WERI-Rb-1 (cell line): ENCODE measurements at places on chromosomes 6 and 20.
A peak's percentile ranks its signal among the peaks of the same experiment; 100 is the strongest.

GRCh38 chr6:162615016-162615705 lies 112.4 kb downstream of the PRKN start:
- DNase-seq, result no peak

DNA sequence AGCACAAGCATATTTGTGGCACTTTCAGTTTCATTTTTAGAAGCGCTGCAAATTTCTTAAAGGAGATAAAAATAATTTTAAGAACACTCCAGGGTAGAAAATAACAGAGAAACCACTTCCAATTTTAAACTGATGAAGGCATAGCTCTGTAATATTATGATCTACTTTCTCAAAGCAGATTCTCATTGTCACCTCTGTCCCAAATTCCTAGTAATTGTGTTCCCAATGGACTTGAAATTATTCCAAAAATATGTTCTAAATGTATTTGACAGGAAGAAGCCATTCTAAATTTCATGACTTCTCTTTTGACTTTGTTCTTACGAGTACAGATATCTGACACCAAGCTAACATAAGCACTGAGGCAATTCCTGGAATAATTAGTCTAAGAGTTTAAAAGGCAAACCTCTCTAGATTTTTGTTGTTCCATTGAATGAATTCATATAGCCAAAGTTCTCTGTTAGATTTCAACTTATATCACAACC lies 140.2 kb upstream of the CARMIL1 start:
- DNase-seq, result no peak

DNA sequence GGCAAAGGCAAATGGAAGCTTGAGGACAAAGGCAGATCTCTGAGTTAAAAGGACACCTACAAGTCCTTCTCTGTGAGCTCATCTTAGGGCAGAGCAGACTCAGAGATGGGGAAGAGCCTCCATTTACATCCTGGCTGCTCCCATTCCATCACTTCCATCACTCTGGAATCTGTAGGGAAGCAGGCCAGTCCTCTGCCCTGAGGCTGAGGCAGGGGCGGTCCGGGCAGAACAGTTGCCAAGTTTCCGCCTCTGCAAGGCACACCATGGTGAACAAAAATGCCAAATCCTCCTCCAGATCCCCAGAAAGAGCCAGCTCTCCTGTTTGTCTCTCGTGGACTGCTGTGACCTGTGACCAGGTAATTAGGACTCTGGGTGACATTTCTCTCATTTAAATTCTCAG lies 209.6 kb upstream of the SSTR4 start:
- no peak for DNase-seq

GRCh38 chr6:44628347-44628746 lies 240.8 kb downstream of the CDC5L start:
- no peak for DNase-seq

DNA sequence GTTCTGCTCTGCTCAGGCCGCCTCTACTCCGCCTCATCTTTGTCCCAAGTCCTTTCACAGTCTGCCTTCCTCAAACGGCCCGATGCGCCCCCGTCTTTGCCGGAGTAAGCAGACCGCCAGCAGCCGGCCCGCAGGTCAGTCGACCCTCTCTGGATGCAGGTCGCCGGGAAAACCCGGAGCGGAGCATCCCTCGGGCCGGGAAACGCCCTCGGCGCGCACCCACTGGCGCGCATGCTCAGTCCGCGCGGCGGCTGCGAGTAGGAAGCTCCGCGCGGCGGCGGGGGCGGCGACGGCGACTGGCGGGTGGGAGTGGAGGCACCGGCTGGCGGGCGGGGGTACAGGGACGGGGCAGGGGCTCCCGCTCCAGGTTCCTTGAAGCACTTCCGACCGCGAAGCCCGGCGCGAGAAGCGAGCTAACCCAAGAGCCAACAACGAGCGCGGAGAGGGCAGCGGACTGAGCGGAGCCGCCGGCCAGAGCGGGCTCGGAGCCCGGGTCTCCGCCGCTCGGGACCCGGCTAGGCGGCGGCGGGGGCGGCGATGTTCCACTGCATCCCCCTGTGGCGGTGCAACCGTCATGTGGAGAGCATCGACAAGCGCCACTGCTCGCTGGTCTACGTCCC lies at the start of gene LRRC1:
LRRC1 (plus strand) TSS at position 286 of the 620 bp plus-strand sequence; CDS start at position 538, 252 bp downstream.
- peak; percentile 98 for DNase-seq

GRCh38 chr6:130955755-130956154 lies 107.3 kb downstream of the EPB41L2 start:
- DNase-seq, result no peak

- DNase-seq, result no peak
Observed at GRCh38 chr6:163393923-163394322, 20.6 kb upstream of the QKI start.

DNA sequence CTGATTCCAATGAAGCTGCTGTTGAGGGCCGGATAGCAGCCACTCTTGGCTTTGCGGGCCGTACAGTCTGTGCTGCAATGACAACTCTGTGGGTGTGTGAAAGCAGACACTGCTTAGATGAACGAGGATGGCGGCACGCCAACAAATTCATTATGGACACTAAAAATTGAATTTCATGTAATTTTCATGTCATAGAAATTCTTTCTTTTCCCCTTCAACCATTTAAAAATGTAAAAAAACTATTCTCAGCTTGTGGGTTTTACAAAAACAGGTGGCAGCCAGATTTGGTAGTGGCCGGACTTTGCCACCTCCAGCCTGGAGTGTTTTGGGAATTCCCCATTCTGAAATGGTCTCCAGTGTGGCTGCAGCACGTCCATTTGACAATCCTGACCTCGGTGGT lies 26.0 kb downstream of the MAS1 start:
- no peak for DNase-seq

DNA sequence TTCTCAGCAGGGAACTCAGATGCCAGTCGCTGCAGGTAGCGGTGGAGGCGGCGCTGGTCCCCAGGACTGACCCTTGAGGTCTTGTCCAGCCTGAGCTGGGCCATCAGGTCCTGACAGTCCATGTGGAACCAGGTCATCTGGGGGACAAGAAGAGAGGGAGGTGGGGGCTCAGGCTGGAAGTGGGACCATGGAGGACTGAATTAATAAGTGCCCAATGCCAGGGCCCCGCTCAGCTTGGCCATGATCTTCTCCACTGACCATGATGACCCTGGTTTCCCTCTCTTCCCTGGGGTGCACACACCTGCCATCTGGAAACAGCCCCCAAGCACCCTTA lies 47.0 kb downstream of the KIAA1755 start:
- DNase-seq, result no peak

- no peak for DNase-seq
Observed at GRCh38 chr6:159325476-159325875, 156.3 kb downstream of the FNDC1 start.

DNA sequence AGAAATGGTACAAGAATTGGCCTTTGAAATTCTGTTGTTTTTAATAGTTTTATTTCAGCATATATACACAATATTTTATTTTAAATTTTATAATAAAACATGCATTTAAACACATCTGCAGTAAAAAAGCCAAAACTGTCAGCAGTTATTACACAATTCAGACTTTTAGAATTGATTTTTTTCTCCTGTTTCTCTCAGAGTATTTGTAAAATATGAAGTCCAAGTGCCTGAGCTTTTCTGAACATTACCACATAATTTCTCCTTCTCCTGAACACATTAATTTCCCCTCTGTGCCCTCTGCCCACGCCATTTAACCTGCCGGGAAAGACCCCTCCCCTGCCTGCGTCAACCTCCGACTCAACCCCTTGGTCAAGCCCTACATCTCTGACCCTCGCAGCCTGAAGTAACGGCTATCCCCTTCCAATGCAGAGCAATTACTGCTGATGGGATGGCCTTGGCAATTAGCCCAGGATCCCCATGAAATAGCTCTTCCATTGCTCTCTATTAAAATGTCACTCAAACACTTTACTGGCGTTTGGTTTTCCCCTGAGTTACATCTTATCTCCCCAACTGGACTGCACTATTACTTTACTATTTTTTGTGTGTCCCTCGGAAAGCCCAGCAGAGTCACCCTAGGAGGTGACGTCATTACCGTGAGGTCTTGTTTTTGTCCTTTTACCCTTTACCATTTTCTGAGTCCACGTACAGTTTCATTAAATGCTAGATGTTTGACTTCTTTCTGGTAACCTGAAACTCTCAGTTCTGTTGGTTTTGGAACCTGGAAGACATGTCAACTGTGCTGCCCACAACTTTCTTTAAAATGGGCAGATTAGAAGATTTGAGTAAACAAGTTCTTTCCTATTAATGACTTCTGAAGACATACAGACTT lies 146.7 kb upstream of the TAB2 start:
- no peak for DNase-seq

GRCh38 chr6:34358389-34358905 lies 34.0 kb downstream of the NUDT3 start:
- no peak for DNase-seq

GRCh38 chr20:29740601-29740950 lies 1516.9 kb upstream of the DEFB115 start:
- no peak for DNase-seq

GRCh38 chr20:8095648-8096572 lies 36.2 kb upstream of the PLCB1 start:
- DNase-seq, result no peak

GRCh38 chr6:15521582-15521981 lies 141.2 kb downstream of the DTNBP1 start:
- no peak for DNase-seq

- no peak for DNase-seq
Observed at GRCh38 chr20:9156529-9157280, 87.8 kb downstream of the PLCB4 start.

DNA sequence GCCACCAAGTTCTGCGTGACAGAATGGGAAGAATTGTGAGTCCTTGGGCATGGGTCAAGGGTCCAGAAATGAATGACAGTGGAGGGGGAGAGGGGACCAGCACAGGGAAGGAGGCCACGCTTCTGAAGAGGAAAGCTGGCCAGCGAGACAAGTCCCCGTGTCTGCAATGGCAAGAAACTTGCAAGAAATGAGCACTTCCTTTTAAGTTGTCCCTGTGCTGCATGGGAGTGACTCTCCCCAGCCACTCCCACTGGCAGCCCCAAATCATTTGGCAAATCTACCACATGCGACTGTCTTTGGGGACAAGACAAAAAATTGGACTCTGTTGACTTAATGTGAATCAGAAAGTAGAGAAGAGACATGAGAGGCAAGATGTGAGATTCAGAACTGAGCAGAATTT lies 242.2 kb upstream of the RREB1 start:
- no peak for DNase-seq

DNA sequence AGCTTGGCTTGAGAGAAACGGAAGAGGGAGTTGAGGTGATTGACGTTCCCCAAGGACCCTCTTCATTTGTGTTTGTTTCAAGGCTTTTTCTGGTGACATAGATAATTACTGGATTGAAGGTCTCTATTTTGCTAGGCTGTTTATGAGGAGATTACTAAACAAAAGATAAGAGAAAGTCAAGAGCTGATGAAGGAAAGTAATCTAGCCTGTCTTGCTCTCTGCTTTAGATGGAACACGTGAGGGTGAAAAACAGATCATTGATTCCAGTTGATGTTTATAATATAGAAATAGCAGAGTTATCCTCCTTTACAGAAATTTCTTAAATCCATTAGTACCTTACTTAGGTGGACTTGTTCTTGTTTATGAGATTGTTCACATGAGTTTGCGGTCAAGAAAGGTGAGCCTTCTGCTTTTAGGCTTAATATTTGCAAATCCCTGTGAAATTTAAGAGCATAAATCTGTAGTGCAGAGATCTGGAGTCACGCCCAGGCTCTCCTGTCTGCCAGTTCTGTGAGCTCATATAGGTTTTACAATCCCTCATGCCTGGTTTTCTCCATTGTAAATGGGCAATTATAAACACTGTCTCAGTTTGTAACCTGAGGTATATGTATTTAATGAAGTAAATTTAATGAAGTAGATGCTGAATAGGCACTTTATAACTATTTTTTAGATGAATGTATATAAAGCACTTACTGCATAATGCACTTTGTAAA lies 272.8 kb downstream of the NKAIN2 start:
- no peak for DNase-seq

GRCh38 chr20:31903627-31904386 lies 33.4 kb downstream of the TTLL9 start:
- no peak for DNase-seq

DNA sequence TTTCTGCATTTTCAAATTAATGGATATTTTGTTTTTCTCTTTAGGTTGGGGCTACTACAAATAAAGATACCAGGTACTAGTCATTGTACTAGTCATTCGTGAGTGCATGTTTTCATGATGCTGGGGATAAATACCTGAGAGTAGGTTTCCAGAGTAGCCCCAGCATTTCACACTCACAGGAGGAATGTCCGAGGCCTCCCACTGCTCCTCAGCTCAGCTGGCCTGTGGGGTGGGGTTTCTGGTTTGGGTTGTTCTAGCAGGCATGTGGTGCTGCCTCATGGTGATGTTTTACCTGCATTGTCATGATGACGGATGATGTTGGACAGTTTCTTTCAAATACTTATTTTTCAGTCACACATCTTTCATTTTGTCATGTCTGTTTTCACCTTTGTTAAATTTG lies 144.5 kb downstream of the SMOC2 start:
- DNase-seq, result no peak

- DNase-seq, result no peak
Observed at GRCh38 chr6:45366534-45366933, 11.2 kb downstream of the SUPT3H start.
